Caudate nucleus (tissue), 63 donors: ENCODE measurements at places on chromosomes 7 and 10.

- no peak for DNase-seq
Observed at GRCh38 chr7:127819975-127820731, 168.2 kb downstream of the SND1 start.

DNA sequence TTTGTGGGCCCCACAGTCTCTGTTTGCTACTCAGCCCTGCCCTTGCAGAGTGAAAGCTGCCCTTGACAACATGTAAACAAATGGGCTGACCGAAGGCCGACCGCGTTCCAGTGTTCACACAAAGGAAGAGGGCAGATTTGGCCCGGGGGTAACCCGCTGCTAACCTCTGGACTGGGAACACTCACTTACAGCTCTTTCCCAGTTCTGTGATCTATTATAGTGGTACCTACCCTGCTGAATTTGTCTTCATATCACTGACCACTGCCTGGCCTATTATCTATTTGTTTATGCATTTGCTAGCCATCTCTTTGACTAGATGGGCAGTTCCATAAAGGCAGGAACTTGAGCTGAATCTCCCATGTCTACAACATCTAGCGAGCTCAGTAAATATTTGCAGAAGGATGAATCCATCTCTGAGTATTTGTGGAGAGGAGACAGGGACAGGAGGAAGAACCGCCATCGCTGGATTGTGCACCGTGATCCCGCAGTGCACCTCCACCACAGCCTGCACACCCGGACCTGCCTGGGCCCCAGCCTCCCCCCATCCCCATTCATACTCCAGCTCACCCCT lies 15.2 kb downstream of the SLC29A3 start:
- DNase-seq, result no peak

DNA sequence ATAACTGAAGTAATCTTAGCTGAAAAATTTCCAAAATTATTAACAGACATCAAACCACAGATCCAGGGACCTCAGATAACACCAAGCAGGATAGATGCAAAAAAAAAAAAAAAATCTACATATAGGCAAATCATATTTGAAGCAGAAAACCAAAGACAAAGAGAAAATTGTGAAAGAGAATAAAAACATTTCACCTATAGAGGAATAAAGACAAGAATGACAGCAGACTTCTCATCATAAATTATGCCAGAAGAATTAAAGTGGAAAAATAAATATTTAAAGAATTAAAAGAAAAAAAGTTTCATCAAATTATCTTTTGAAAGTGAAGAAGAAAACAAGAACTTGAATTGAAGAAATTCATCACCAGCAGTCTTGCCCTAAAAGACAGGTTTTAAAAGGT lies 467.5 kb downstream of the GPAM start:
- no peak for DNase-seq

DNA sequence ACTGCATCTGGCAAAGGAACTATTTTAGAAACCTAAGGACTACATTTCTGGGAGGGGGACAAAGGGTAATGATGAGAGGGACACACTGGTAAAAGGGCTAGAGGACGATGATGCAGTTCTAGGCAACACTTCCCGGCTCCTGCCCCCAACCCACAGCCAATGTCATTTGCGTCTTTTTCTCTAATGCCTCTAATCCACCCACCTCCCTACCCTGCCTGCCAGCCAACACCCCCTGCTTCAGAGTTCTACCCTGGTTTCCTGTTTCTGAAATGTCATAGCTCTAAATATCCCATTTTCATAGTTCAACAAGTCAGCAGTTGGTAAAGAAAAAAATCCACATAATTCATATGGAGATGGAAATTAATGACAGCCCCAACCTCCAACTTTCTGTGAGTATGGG lies 79.0 kb downstream of the KIAA1549 start:
- DNase-seq, result no peak

DNA sequence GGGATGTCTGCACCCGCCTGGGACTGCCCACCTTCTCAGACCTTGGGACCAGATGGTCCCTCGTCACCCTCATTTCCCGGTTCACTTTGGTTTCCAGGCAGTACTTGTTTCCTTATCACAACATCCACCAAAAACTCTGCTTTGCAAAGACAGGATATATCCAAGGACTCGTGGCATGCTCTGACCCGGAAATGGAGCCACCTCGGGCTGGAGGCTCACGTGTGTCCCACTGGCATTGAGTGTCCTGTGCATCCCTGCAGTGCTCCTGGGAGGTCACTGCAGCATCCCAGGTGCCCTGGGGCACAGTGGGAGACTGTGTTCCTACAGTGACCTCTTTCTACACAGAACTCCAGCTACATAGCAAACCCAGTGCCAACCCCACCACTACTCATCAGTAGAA lies 611.9 kb upstream of the FOXK1 start:
- DNase-seq, result no peak

- no peak for DNase-seq
Observed at GRCh38 chr7:124162667-124163066, 129.8 kb upstream of the TMEM229A start.

GRCh38 chr10:113680190-113681111 lies 739 bp downstream of the CASP7 start:
- DNase-seq, result no peak

- DNase-seq, result no peak
Observed at GRCh38 chr10:93573051-93573909, 6.8 kb downstream of the FFAR4 start.

DNA sequence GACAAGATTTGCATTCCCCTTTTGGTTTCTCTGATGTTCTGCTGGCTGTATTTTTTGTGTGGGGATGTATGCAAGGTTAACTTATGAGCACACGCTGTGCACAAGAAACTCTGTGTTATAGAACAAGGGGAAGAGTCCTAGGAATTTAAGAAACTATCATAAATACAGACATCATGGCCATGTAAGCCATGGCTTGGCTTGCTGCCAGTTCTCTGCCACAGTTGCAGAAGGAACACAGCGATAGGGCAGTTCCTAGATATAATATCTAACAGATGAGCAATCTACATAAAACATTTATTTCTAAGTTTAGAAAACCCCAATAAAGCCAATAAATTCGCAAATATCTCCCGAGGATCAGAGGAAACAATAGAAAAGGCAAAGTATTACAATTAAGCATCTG lies 153.3 kb downstream of the LRRTM3 start:
- no peak for DNase-seq

DNA sequence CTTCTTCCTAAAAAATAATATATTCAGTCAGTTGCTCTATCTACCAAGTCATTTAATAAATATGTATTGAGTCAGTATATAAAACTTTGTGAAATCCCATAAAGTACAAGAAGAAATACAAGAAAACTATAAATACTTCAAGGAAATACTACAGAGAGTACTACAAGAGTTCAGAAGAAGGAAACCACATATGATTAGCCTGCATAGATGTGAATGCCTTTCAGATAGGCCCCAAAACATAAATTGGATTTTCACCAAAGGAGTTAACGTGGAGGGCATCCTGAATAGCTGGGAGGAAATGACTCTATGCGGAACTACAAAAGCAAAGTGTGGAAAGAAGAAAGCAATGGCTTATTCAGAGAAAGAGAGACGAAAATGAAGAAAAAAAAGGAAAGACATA lies 120.1 kb downstream of the LRRN3 start:
- no peak for DNase-seq

DNA sequence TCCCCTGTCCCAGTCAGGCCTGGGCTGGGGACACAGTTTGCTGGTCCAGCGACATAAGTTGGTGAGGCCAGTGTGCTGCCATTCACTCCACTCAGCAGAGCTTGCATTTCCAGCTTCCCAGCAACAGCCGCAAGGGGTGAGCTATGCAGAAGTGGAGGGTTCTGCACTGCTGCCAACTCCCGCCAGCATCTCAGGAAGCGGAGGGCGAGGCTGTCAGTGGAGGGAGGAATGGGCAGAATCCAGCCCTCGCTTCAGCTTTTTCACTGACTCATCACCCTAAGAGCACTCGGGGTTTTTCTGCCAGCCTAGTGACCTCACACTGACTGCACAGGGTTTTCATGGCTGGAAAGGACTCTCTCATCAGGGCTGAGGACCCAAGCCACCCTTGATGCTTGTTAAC lies 625.1 kb upstream of the MKI67 start:
- DNase-seq, result no peak

DNA sequence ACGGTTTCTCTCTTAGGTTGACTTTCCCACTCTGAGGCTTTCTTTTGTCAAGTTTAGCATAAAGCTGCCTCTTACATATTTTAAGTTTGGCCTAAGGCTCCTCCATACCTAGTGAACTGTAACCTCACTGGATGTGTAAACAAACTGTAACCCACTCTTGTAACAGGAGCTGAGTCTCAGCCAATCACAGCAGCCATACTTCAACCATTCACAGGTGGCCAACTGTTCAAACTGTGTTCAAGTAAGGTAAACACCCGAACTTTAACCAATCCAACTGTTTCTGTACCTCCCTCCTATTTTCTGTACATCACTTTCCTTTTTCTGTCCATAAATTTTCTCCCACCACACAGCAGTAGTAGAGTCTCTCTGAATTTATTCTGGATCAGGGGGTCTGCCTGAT lies 7.7 kb upstream of the NRBF2 start:
- DNase-seq, result no peak

- no peak for DNase-seq
Observed at GRCh38 chr7:83588602-83589240, 60.2 kb downstream of the SEMA3E start.

DNA sequence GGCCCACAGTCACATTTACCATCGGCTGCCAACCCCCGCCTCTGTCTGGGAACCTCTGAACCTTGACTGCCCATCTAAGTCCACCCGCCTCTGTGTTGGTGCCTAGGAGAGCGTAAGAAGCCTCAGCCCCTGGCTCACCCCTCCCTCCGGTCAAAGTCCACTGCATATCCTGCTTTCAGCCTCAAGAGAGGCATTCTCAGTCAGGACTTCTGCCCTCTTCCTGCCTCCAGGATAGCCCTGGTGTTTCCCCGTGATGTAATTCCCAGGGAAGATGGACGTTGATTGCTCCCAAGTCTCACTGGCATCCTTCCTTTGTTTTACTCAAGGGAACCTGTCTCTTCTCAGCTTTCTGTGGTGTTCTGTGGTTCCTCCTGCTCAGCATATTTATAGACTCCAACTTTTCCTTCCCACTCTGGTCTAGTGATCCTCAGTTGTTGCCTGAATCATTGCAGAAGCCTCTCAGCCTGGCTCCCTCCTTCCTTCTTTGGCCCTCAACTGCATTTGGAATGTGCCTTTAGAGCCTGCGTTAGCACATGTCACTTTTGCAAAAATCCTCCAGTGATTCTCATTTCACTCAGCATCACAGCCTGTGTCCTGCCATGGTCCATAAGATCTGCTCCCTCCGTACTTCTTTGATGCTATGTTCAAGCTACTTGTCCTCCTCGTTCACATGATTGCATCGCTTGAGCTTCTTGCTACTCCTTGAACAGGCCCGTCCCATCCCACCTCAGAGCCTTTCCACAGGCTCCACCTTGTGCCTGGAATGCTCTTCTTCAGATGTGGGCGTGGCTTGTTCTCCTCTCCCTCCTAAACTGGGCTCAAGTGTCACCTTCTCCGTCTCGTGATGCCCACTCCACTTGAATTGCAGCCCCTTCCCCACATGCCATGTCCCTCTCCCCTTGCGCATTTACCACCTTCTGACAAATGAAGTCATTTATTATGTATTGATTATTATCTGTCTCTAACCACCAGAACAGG lies 124.2 kb downstream of the PLPP4 start:
- no peak for DNase-seq

GRCh38 chr10:96377816-96378294 lies 19.1 kb upstream of the OPALIN start:
- DNase-seq, result no peak

GRCh38 chr10:43206391-43207235 lies 60.3 kb downstream of the RASGEF1A start:
- DNase-seq, result no peak

DNA sequence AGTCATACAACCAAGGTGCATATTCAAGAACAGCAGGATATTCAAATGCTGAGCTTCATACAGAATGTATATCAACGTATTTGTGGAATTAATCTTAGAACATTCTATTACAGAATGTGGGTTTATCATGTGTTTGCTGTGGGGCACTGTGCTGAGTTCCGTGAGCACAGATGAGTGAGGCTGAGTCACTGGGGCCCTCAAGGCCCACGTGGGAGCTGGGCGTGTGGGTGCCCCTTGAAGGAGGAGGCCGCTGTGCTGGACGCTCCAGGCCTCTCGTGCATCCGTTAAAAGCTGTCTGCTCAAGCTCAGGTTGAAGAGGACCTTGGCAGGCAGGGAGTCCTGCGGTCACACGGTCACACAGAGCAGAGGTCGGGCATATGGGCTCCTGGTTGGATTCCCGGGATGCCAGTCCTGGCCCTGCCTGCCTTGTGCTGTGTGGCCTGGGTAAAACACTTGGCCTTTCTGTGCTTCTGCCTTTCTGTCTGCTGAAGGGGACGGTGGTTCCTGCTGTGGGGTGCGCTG lies 70.1 kb downstream of the GLRX3 start:
- no peak for DNase-seq
